ENCODE measurements at places on chromosomes 16 and 17. TPM values are rescaled to one million over a fixed set of nuclear protein-coding genes. Genes with fewer than 3 reads are reported as not detected.

Gene TMEM235
- total RNA-seq = not detected

Gene TEKT1
- total RNA-seq = not detected

Gene TMEM92
- not detected for total RNA-seq

Gene TOX3
- total RNA-seq = not detected

DNA sequence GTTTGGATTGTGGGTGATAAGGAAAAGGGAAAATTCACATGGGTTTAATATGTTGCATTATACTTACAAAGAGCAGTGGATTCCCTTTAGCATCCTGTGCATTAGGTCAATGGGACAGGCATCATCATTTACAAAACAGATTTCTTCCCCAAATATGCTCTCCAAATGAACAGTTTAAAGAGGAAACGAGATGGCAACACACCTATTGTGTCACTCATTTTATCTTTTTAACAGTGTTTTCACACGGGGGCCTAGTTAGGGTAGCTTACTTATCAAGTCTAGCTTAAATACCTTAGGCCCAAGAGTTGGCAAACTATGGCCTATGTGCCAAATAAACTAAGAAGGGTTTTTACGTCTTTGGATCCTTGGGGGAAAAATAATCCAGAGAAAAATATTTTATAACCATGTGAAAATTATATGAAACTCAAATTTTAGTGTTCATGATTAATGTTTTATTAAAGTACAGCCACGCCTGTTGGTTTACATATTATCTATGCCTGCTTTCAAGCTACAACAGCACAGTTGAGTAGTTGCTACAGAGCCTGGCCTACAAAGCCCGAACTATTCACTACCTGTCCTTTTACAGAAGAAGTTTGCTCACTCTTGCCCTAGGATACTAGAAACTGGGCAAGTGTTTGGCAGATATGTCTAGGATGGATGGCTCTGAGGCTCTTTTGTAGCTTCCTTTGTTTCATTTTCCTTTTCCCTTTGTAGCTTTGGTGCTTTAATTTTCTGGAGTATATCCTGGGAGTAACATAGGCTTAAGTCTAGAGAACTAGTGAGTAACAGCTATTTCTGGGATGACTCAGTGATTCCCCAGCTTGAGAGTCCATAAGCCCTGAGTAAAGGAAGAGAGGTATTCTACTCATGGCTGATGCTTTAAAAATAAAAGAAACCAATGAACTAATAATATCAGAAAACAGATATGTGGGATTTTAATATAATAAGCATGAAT lies 12.4 kb downstream of the NUP93 start:
- DNase-seq = peak; percentile 79

DNA sequence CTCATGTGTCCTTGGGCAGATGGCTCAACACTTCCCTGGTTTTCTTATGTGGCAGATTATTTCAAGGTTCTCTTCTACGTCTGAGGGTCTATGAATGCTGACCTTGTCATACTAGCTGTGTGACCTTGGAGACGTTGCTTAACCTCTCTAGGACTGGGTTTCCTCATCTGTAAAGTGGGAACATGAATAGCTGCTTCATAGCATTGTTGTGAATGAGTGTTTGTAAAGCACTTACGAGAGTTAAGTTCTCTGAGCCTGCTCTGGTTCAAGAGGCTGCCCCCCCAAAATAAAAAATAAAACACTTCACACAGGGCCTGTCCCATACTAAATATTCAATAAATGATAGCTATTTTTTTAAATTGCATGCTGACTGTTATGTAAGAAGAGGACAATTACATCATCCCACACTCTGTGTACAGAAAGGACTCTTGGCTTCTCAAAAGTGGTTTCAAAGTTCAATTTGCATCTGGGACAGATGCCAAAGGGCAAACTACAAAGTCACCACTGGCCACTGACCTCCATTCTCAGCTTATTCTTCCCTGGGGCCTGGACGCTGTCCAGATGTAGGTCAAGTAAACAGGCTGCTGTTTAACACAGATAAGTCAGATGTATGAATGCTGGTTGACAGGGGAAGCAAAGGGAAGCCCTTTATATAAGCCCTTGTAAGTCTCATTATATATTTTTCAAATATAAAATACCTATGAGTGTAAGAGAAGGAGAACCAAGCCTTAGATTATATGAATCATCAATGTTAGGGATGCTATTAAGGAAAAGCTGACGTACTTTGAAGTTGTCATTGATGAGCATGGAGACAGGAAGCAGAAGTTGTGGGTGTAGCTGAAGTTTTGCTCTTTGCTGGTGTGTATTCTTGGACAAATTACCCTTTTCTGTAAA lies 15.4 kb upstream of the NDEL1 start:
- peak; percentile 79 for DNase-seq

GRCh38 chr17:55785181-55785580 lies 34.3 kb downstream of the PCTP start:
- DNase-seq = no peak

DNA sequence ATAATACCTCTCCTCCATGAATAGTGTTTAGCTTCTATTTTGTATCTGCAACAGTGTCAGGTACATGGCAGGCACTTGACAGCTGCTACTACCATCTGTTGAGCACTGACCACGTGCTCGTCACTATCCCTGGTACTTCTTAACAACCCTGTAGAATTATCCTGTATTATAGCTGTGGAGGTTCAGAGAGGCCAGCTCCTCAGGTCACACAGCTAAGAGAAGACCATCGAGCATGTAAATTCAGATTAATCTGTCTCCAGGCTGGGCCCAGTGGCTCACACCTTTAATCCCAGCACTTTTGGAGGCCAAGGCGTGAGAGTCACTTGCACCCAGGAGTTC lies 26.3 kb downstream of the WSB1 start:
- DNase-seq = no peak

DNA sequence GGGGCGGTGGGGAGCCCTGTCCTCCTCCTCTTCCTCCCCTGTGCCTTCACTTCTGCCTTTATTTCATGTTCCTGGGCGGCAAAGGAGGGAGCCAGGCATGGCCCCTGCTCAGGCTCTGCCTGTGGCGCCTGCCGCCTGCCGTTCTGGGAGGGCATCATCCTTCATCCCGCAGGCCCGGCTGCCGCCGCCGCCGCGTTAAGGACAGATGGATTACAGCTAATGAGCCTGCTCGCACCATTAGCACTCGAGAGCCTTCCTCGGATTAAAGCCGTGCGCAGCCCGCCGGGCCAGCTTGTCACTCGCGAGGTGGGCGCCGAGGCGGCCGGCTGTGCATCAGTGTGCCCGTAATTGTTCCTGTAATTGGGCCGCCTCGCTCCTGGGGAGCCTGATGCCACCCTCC lies 127.7 kb upstream of the GSE1 start:
- DNase-seq = no peak

- no peak for DNase-seq
Measured at GRCh38 chr16:285146-286055, 2.4 kb downstream of the PDIA2 start.

GRCh38 chr16:82936941-82937551 lies 310.3 kb downstream of the CDH13 start:
- DNase-seq = peak; percentile 62

- DNase-seq = no peak
Measured at GRCh38 chr17:34988644-34989043, 8.3 kb downstream of the LIG3 start.

DNA sequence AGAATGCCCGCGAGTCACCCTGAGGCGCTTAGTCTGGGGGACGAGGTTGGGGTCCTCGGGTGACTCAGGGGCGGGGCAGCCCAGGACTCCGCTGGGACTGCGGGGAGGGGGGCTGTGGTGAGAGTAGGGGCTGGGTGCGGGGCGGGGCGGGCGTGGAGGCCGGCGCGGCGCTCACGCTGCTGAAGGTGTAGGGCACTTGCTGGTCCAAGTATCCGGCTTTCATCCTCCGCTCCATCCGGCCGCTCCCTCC lies 832 bp downstream of the ETV4 start:
- DNase-seq = peak; percentile 40

- DNase-seq = no peak
Measured at GRCh38 chr17:64472564-64472963, 23.6 kb downstream of the MILR1 start.

DNA sequence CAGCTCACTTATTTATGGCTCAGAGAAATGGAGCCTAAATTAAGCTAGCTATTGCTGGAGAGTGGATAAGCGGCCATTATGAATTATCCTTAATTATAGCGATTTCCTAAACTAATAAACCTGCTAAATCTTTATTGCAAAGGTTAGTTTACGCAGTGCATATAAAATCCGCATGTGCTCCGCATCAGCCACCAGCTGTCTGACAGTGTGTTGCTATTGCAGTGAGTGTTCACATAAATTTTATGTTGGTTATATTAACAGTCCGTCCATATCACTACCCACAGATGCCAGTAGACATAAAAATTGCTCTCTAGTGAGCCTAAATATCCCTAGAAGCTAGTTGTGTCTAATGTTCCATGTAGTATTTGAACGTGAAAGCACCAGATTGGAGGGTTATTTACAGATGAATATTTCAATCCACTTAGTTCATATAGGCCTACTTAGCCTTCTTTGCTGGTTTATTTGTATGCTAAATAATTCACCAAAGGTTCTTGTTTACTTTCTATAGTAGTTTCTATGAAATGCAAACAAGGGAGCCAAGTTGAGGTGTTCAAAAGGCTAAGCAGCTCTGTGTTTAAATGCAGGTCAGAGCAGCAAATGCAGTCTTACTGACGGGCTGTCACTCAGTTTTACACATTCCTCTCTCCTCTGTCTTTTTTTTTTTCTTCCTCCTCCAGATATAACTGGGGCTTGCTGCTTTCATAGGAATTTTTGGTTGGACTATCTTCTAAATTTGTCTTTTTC lies 219.1 kb downstream of the IRX3 start:
- peak; percentile 51 for DNase-seq

- no peak for DNase-seq
Measured at GRCh38 chr16:8614435-8615029, 7.0 kb upstream of the METTL22 start.
